ENCODE measurements at places on chromosomes 4 and X. TPM values are rescaled to one million over a fixed set of nuclear protein-coding genes. Genes with fewer than 3 reads are reported as not detected.

DNA sequence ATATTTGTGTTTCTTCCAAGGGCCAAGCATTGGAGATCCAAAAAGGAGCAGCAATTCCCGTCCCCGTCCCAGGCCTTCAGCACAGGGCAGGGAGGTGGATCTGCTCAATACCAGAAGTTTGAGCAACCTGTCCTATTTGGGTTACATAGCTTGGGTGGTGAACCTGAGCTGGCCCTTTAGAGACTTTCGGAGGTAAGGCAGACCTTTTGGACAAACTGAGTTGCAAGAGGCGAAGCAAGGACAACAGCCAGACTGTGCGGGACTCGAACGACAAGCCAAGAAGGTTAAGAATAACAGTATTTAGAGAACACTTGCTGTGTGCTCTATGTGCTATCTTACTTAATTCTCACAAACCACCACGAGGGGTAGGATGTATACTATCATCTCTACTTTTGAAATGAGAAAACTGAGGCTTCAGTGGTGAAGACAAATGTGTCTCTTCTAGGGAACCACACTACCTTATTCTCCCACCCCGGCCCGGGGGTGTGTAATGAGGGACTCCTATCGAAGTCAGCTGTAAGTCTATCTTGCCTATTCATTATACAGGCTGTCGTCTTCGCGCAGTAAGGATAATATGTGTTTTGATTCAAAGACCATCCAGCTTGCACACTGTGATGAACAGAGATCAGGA is 1.3 kb downstream of the NOP14 start:
- DNase-seq: no peak

GRCh38 chrX:2677764-2678163 is 13.3 kb upstream of the CD99 start:
- peak; percentile 87 for DNase-seq

CLDN22 gene
- total RNA-seq: not detected

TMEM150C gene
- total RNA-seq: 10.7 TPM

GRCh38 chr4:156255230-156256007 is 301.8 kb upstream of the CTSO start:
- DNase-seq: no peak

DNA sequence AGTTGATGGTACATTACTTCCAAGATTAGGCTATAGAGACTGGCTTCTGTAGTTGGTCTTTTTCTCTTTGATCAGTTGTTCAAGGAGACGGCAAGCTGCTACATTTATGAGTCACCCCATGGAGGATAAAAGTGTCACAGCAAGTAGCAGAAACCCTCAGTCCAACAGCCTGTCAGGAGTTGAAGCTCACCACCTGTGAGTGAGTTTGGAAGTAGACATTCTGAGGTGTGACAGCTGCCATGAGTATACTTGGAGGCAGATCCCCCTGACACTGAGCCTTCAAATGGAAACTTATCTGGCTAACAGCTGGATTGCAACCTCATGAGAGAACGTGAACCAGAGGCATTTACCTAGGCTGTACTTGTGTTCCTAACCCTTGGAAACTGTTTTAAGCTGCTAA is 68.0 kb downstream of the CCNG2 start:
- DNase-seq: no peak

GRCh38 chr4:5444918-5445517 is 263.3 kb downstream of the EVC2 start:
- peak; percentile 53 for DNase-seq

- no peak for DNase-seq
Observed at GRCh38 chrX:104117759-104118158, 5.4 kb downstream of the ZCCHC18 start.

MAGEB2 gene
- total RNA-seq: not detected

Measured in suprapubic skin (tissue), 4 donors.